Natural killer cell treated with Interleukin-12 subunit alpha and Interleukin-12 subunit beta and Interleukin-15 and Interleukin-18, amount 100 ng/mL, for 72 hours (primary cell): ENCODE measurements at places on chromosomes 7 and 10. TPM values are rescaled to one million over a fixed set of nuclear protein-coding genes. Genes with fewer than 3 reads are reported as not detected.

DNA sequence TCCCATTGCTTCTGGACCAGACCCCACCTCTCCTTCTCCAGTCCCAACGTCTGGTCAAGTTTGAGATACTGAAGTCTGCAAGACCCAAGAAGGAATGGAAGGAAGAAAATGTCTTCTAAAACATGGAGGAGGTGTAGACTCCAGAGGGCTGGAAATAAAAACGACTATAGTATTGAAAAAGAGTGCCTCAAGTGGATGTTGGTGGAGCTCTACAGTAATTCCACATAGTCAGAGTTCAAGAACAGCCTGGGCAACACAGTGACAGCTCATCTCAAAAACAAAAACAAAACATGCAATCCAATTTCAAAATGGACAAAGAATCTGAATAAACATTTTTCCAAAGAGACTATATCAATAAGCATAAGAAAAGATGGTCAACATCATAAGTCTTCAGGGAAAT is 2.3 kb upstream of the PCGF6 start:
- no peaks in the 10 kb centered on the region for H3K4me1 ChIP-seq
- no peaks in the 10 kb centered on the region for H3K36me3 ChIP-seq

- H3K36me3 ChIP-seq = no peaks in the 10 kb centered on the region
- no peak overlapping the region for H3K4me3 ChIP-seq
- H3K27me3 ChIP-seq = peaks cover 41% of the 10 kb centered on the region
- DNase-seq = no peak
Measured at GRCh38 chr7:37360484-37360883, 88.2 kb downstream of the ELMO1 start.

GRCh38 chr7:108077709-108078108 is 52.5 kb downstream of the LAMB4 start:
- no peak for DNase-seq
- H3K27me3 ChIP-seq = no peaks in the 10 kb centered on the region
- H3K27ac ChIP-seq = no peak overlapping the region
- H3K36me3 ChIP-seq = no peaks in the 10 kb centered on the region

GRCh38 chr10:70853038-70853437 is 35.3 kb downstream of the PCBD1 start:
- peaks cover 21% of the 10 kb centered on the region for H3K4me1 ChIP-seq
- H3K27me3 ChIP-seq = no peaks in the 10 kb centered on the region
- no peak overlapping the region for H3K27ac ChIP-seq
- H3K4me3 ChIP-seq = no peak overlapping the region
- DNase-seq = no peak
- H3K36me3 ChIP-seq = no peaks in the 10 kb centered on the region

DNA sequence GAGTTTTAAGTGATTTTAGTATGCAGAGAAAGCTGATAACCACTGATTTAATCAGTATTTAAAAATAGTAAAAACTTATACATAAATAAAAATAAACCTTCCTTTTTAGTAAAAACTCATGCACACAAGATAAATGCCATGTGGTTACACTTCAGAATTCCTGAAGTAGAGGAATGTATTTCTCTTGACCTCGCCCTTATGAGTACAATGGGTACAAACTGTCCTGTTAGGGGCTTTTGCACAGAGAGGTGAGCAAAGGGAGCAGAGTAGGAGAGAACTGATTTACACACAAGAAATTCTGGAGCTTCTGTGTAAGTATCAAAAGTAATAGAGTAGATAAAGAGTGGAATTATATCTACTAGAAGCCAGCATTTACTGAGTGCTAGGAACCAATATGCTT is 279.6 kb downstream of the PPP1R3A start:
- no peak for DNase-seq
- no peaks in the 10 kb centered on the region for H3K27me3 ChIP-seq
- no peaks in the 10 kb centered on the region for H3K4me1 ChIP-seq
- no peak overlapping the region for H3K4me3 ChIP-seq

AKR1E2 gene
- total RNA-seq = 2.2 TPM

DNA sequence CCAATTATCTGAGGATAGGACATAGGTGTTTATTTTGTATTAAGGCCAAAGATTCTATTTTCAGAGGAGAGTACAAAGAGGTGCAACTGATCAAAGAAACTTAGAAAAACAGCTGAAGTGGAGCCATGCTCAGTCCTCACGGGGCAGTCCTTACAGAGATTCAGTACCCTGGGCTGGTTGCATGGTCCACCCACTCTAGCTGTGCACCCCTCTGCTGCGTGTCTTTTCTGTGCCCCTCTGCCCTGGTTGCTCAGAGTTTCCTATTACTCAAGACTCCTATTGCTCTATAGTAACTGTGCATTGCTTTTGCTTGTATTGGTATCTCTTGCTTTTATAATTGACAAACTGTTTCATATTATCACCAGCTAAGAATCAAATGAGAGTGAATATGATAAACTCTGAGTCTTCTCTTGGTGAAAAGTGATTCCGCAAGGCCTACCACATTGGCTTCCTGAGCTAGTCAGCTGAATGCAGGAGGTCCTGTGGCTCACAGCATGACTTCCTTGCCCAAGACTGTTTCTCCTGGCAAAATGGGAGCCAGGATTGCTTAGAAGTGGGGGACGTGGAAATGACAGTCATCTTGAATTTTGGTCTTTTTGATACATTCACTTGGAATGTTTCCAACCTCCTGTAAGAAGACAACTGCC is 137.0 kb downstream of the GLCCI1 start:
- H3K27me3 ChIP-seq = no peaks in the 10 kb centered on the region
- H3K36me3 ChIP-seq = peaks cover 7% of the 10 kb centered on the region
- H3K4me1 ChIP-seq = peaks cover 26% of the 10 kb centered on the region

- H3K27me3 ChIP-seq = no peaks in the 10 kb centered on the region
- H3K27ac ChIP-seq = no peak overlapping the region
- no peak overlapping the region for H3K4me3 ChIP-seq
- DNase-seq = no peak
- H3K36me3 ChIP-seq = no peaks in the 10 kb centered on the region
Measured at GRCh38 chr7:69067397-69067796, 530.9 kb upstream of the AUTS2 start.

LIPK gene
- total RNA-seq = not detected

TAC1 gene
- total RNA-seq = not detected

DNA sequence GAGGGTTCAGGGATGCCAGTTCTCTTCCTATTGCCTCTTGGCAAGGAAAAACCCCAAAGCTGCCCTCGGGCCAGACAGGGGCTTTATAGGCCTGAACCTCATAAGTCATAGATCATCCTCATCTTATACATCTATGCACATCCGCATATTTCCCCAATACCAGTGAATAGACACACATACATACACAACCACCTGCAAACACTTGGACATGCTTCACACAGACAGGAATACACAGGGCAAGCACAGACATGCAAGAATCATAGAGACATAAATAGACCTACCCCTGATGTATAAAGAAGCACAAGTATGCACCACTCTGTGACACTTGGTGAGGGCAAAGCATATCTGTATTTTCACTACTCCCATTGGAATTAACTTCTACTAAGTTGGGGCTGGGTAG is 30.7 kb downstream of the MBL2 start:
- no peak overlapping the region for H3K27ac ChIP-seq
- H3K27me3 ChIP-seq = no peaks in the 10 kb centered on the region
- no peaks in the 10 kb centered on the region for H3K36me3 ChIP-seq
- DNase-seq = no peak
- no peak overlapping the region for H3K4me3 ChIP-seq

GRCh38 chr10:7400068-7400715 is 10.6 kb downstream of the SFMBT2 start:
- DNase-seq = no peak
- no peak overlapping the region for H3K27ac ChIP-seq
- peaks cover 71% of the 10 kb centered on the region for H3K4me1 ChIP-seq

DENND2A gene
- total RNA-seq = not detected

DNA sequence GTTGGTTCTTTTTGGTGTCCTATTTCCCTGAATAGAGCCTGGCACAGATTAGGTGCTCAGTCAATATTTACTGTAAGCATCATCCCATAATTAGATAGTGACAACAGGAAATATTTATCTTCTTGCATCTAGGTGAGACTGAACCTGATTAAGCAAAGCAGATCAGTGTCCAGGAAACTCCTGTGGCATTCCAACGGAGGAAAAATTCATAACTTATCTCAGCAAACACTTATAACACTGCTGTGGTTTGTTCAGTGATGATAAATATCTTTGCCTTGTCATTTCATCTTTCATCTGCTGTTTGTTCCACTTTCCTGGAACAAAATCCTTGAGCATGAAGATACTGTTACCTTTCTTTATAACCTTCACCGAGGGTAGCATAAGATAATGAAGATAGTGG is 1160.3 kb upstream of the AUTS2 start:
- DNase-seq = no peak
- no peaks in the 10 kb centered on the region for H3K36me3 ChIP-seq
- H3K4me1 ChIP-seq = no peaks in the 10 kb centered on the region
- H3K27me3 ChIP-seq = no peaks in the 10 kb centered on the region
- H3K4me3 ChIP-seq = no peak overlapping the region
- H3K27ac ChIP-seq = no peak overlapping the region

GRCh38 chr7:101378751-101379174 is 16.1 kb downstream of the COL26A1 start:
- H3K36me3 ChIP-seq = no peaks in the 10 kb centered on the region
- no peak for DNase-seq
- H3K4me3 ChIP-seq = no peak overlapping the region
- no peaks in the 10 kb centered on the region for H3K4me1 ChIP-seq
- H3K27me3 ChIP-seq = peaks cover 2% of the 10 kb centered on the region
- H3K27ac ChIP-seq = no peak overlapping the region

- no peaks in the 10 kb centered on the region for H3K27me3 ChIP-seq
- no peak for DNase-seq
Measured at GRCh38 chr7:23696916-23697441, 13.0 kb upstream of the STK31 start.

DNA sequence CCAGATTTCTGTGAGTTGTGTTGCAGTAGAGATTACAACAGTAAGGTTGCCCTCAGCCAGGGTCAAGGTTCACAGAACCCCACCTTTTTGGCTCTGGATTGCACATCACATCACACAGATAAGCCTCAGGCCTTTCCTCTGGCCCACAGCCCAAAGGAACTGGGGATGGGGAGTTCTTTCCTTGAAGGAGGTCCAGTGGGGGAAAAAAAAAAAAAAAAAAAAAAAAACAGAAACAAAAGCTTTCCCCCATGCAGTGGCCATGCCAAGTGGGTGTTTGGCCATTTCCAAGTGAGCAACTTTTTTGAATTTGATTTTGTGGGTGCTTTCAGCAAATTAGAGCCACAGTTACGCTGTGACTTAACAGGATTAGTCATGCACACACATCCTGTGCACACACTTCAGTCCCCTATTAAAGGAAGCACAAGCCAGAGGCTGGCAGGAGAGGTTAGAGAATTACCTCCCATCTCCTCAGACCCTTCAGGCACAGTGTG is 79.3 kb upstream of the NANOS1 start:
- H3K4me1 ChIP-seq = peaks cover 4% of the 10 kb centered on the region
- no peak for DNase-seq
- H3K36me3 ChIP-seq = no peaks in the 10 kb centered on the region
- peaks cover 24% of the 10 kb centered on the region for H3K27me3 ChIP-seq

DNA sequence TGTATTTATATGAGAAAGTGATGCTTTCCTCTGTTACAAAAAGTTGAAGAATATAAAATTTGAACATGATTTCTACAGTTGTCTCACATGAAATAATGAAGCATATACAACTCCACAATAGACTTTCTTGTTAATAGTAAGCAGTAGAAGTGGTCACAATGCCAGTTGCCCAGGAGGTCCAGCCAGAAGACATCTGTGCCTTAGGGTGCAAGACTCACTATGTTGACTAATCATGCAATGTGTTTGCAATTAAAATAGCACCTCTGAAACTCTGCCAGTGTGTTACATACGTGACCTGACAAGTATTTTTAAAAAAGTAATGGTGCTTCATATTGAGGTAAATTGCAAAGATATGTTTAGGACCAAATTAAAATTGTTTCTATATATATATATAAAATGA is 547.2 kb downstream of the ETV1 start:
- no peaks in the 10 kb centered on the region for H3K27me3 ChIP-seq
- no peak overlapping the region for H3K27ac ChIP-seq
- no peaks in the 10 kb centered on the region for H3K36me3 ChIP-seq
- no peak overlapping the region for H3K4me3 ChIP-seq
- DNase-seq = no peak

DNA sequence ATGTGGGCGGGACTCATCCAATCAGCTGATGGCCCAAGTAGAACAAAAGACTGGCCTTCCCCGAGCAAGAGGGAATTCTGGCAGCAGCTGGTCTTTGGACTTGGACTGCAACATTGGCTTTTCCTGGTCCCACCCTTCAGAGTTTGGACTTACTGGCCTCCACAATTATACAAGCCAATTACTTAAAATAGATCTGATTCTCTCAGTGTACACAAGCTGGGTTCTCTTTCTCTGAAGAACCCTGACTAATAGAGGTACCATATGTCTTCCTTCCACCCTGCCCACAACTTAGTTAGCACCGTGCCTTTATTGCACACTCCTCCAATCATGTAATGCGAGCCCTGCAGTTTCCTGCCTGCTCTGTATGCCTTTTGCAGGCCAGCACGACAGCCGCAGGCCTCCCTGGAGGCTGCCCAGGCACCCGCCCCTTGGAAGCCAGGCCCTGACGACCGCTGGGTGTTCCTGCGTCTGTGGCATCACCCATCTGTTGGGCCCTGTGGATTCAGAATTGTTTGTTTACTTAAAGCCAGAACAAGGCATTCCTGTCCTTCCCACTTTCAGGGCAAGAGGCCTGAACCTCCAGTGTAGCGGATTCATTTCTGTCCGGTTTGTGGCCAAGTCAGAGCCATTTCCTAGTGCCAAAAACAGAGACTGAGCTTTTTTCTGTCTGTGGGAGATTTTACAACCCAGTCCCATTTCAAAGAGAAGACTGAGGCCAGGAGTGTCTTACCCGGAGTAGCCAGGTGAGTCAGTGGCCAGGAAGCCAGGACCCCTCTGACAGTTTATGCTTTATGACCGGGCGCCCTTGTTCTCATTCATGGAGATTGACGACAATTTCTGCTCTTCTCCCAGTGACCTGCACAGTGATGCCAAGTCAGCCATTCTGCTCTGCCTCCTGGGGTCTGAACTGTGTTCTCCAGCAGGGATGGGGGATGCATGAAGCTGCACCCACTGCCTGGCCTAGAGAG is 968 bp upstream of the INMT start:
- no peaks in the 10 kb centered on the region for H3K36me3 ChIP-seq
- no peak overlapping the region for H3K27ac ChIP-seq
- DNase-seq = no peak
- H3K4me1 ChIP-seq = no peaks in the 10 kb centered on the region
- no peak overlapping the region for H3K4me3 ChIP-seq

DNA sequence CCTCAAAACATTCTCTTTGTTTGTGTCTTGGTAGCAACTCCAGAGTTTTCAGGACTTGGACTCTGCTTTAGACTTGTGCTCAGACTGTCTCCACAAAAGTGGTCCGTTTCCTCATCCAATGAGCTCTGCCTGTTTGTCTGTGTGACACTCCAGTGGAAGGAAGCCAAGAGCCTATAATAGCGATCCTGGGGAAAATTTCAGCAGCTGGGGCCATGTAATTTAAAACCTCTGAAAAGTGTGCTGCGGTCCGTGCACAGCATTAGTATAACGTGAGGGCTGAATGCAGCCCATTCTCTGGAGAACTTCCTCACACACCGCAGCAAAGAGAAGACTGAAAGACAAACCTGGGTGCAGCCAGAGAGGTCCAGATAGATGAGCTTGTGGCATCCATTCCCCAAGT is at the start of gene LRRC17:
LRRC17 (plus strand) TSS at position 259 of the 400 bp plus-strand sequence. CDS start 20,914 bp downstream, outside the sequence.
- no peaks in the 10 kb centered on the region for H3K4me1 ChIP-seq
- no peaks in the 10 kb centered on the region for H3K36me3 ChIP-seq
- DNase-seq = no peak
- no peak within 1 kb of the TSS for H3K27ac ChIP-seq
